Subcutaneous adipose tissue (tissue), 4 donors: ENCODE measurements at places on chromosomes 7 and 10. TPM values are rescaled to one million over a fixed set of nuclear protein-coding genes. Genes with fewer than 3 reads are reported as not detected.

PON3 gene
- total RNA-seq = 6.0 TPM

CASD1 gene
- 25.0 TPM for total RNA-seq

APBB1IP gene
- total RNA-seq = 28.2 TPM

ACHE gene
- not detected for total RNA-seq

SCD gene
- 393 TPM for total RNA-seq

SPDYE5 gene
- total RNA-seq = not detected

CUZD1 gene
- 0.44 TPM for total RNA-seq

HOXA13 gene
- 0.44 TPM for total RNA-seq
